Skeletal muscle tissue (tissue), 5 donors: ENCODE measurements at places on chromosomes 16 and 17. TPM values are rescaled to one million over a fixed set of nuclear protein-coding genes. Genes with fewer than 3 reads are reported as not detected.

MT4 gene
- not detected for total RNA-seq

TMEM88 gene
- 7.3 TPM for total RNA-seq

HOXB4 gene
- total RNA-seq = 1.0 TPM

ZSCAN10 gene
- not detected for total RNA-seq

MPO gene
- total RNA-seq = 14.1 TPM

GDPD1 gene
- total RNA-seq = 1.6 TPM

SP6 gene
- total RNA-seq = under 0.01 TPM

GSG1L gene
- total RNA-seq = 2.1 TPM

TMEM107 gene
- total RNA-seq = 25.1 TPM

CENPV gene
- 29.7 TPM for total RNA-seq

RPUSD1 gene
- total RNA-seq = 8.9 TPM

UBE2G1 gene
- total RNA-seq = 49.1 TPM

ADAM11 gene
- 0.52 TPM for total RNA-seq

AGRP gene
- not detected for total RNA-seq

SPATA32 gene
- total RNA-seq = not detected
